ENCODE measurements at places on chromosomes 11 and 22.
A peak's percentile ranks its signal among the peaks of the same experiment; 100 is the strongest.

- no peak for DNase-seq
These were observed 51.8 kb downstream of the MICAL3 start for GRCh38 chr22:17972385-17973191.

DNA sequence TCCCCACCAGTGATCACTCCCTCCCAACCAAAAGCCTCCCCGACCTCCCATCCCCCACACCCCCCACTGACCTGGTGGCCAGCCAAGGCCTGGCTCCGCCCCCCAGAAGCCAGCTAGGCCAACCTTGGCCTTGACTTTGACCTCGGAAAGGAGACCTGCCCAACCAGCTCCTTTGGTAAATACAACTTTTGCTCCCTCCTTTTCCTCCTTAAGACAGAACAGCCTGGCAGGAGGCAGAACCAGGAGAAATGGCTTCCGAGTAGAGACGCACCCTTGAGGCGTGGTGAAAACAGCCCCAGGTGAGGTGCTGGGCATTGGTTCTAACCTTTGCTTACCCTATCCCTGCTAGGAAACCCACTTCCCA, 27.0 kb downstream of the PLEKHA7 start:
- no peak for DNase-seq

GRCh38 chr11:114036147-114036811, 23.2 kb upstream of the ZBTB16 start:
- peak; percentile 59 for DNase-seq

GRCh38 chr11:70434813-70435278, 36.5 kb downstream of the CTTN start:
- DNase-seq = no peak

DNA sequence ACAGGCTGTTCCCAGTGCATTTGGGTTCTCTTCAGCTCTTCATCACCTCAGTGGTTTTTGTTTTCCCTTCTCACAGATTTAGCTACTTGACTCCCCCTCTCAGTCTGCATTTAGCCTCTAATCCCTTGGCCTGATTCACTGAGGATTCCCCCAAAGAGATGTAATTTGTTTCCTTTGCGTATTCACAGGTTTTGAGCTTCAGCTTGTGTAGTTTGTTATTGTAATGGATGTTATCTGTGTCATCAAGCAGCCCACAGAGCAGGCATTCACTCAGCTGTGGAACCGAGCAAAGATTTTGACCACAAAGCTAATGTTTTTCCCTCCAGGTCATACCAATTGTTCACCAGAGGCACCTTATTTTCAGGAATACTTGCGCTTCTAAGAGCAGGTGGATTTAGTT, 6.4 kb upstream of the ME3 start:
- DNase-seq = no peak

- no peak for DNase-seq
These were observed 344.3 kb downstream of the AASDHPPT start for GRCh38 chr11:106421676-106422292.

- no peak for DNase-seq
These were observed 256.0 kb downstream of the ETS1 start for GRCh38 chr11:128331317-128331716.

DNA sequence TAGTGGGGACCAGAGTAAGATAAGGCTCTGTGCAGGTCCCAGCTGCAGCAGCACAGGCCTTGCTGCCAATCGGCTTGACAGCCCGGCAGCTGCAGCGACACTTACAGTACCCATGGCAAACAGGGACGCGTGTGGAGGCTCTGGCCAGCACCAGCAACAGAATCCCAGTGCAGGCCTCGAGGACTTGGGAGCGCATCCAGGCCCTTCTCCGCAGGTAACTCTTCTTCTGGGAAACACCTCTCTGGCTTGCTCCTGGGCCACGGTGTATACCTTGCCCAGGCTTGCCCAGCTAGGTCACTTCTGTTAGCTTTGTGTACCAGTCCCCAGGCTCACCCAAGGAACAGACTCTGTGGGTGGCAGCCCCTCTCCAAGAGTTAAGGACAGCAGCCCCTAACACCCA, 126.7 kb downstream of the CTTN start:
- no peak for DNase-seq

- DNase-seq = no peak
These were observed 18.5 kb downstream of the SLC35F2 start for GRCh38 chr11:107840129-107840484.

- DNase-seq = no peak
These were observed 11.8 kb downstream of the XBP1 start for GRCh38 chr22:28788601-28789000.

- DNase-seq = no peak
These were observed 16.0 kb downstream of the CSTPP1 start for GRCh38 chr11:46952553-46952952.

GRCh38 chr22:43992331-43992821, 31.7 kb upstream of the PARVB start:
- no peak for DNase-seq

DNA sequence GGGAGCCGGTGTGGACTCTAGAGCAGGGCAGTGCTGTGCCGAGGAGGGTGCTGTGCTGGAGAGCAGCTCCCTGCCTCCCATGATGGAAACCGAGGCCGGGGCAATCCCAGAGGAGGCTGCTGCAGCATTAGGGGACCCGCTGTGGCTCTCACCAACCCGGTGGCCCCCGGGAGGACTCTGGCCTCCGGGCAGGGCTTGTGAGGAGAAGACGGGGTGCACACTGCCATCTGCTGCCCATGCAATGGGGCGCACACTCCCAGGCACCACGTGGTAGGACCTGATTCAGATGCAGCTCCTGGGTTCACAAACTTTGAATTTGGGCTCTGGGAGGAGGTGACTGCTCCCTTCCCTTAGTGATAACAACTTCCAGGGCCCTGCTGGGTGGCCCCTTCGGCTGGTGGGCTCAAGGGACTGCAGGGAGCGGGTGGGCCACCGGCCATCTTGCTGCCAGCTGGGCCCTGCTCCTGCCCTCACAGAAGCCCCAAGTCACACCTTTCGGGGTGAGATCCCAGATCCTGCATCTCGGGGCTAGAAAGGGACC, 93.8 kb upstream of the FGF3 start:
- DNase-seq = peak; percentile 22

GRCh38 chr11:74532501-74533246, 39.1 kb upstream of the LIPT2 start:
- DNase-seq = no peak

GRCh38 chr11:23252426-23252825, 392.2 kb upstream of the CCDC179 start:
- no peak for DNase-seq

- DNase-seq = peak; percentile 11
These were observed 3.6 kb downstream of the MMP1 start for GRCh38 chr11:102794382-102794781.

DNA sequence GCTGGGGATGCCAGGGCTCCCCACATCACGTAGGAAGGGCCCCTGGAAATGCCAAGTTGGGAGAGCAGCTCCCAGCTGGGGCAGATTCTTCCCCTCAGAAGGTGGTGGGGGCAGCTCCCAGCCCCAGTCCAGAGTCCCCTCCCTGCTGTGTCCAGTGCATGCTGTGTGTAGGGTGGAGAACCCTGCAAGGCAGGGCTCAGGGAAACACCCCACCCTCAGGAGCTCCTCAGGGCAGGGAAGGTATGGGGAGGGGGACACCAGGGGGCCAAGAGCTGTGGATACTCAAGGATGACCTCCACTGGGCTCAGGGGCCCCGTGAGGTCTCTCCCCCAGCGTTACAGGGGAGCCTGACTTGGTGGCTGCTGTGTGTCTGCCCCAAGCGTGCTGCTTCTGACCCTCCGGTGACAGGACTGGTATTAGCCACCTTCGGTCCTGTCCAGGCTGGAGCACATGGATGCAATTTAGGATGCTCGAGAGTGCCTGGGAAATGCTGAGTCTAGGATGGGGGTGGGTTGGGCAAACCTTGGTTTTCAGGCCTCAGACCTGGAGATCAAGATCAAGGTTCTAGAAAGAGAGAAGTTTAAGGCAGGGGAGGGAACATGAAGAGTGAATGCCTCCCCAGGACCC, 16.1 kb upstream of the CABP7 start:
- DNase-seq = no peak

- no peak for DNase-seq
These were observed 13.4 kb downstream of the MUC6 start for GRCh38 chr11:1022908-1023810.

GRCh38 chr11:110000850-110001249, 92.3 kb upstream of the ZC3H12C start:
- no peak for DNase-seq

DNA sequence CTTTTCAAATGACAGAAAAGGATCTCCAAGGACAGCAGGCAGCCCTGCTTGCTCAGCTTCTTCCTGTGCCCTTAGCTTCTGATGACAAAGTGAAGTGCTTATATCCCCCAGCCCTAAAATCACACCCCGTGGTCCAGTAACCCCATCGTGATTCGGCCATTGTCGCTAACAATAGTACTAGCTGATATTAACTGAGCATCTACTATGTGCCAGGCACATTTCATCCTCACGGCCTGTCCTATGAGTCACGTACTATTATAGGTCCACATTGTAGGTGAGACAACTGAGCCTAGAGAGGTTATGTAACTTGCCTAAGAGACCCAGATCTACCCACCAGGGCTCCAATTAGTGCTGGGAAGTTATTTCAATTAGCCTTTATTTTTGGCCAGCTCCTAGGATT, 6.1 kb downstream of the SCN4B start:
- no peak for DNase-seq

GRCh38 chr11:134939905-134940304, 527.9 kb upstream of the B3GAT1 start:
- DNase-seq = no peak

DNA sequence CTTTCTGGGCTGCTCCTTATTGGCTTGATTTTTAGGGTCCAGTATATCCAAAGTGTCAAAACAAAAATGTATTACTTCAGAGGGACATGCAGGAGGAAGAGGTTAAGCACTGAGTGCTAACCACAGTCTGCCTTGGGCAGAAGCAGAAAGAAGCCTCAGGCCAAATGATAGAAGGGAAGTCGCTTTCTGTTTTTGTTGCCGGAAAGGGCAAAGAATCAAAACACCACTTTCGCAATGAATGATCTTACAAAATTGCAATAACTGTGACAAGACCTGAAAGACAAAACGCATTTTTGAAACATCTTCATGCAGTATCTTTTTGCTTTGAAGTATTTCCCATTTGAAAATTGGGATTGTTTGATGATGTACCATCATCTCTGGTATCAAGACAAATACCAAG, 70.1 kb upstream of the PICALM start:
- no peak for DNase-seq

DNA sequence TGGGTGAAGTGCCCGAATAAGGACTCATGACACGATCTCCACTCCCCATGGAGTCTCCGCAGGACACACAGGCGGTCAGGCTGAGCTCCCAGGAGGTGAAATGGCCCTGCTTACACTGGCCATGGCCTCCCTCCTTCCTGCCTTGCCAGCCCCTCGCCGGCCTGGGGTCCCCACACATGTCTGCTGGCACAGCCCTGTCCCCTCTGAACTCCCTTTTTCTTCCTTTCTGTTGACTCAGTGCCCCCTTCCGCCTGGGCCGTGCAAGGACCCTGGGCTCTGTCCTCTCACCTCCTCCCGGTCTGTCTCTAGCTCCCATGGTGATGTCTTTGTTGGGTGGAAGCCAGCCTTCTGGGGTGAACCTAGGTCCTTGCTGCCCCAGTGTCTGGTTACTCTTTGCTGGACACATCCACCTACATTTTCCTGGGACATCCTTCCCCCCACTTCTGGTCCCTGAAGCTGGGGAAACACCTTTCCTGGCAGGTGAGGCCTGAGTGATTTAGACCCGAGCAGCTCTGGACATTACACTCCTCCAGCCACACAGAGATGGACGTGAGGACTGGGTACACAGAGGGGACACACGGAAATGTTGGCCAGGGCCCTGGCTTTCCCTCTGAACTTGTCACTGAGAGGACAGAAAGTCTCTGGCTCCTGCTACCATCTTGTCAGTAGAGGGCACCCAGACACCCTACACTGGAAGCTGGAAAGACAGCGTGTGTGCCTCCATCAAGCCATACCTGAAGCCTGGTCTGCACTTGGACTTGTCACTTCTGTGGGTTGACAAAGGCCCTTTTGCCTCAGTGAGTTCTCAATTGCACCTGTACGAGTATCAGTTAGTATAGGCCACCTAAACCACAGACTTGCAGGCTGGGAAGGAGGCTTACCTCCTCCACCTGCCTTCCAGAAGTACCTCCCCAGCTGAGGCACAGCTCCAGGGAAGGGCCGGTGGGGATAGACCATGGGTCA, 864.3 kb downstream of the TBC1D22A start:
- DNase-seq = no peak

DNA sequence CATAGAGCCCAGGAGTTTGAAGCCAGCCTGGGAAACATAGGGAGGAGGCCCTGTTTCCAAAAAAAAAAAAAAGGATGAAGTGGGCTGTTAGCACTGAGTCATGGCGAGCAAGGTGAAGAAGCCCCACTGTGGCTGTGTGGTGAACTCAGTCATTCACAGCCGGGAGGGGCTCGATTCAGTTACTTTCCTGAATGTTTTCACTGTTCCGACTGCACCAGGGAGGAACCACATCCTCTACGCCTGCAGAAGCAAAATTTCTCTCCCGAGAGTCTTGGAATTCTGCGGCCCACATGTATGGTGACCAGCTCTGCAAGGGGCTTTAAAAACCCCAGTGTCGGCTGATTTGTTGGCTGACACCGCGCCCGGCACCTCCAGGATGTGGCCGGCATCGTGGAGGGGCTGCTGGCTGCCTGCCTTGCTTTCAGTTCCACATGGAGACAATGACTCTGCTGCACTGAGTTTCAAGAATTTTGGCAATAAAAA, 27.8 kb upstream of the GRAMD4 start:
- peak; percentile 43 for DNase-seq

DNA sequence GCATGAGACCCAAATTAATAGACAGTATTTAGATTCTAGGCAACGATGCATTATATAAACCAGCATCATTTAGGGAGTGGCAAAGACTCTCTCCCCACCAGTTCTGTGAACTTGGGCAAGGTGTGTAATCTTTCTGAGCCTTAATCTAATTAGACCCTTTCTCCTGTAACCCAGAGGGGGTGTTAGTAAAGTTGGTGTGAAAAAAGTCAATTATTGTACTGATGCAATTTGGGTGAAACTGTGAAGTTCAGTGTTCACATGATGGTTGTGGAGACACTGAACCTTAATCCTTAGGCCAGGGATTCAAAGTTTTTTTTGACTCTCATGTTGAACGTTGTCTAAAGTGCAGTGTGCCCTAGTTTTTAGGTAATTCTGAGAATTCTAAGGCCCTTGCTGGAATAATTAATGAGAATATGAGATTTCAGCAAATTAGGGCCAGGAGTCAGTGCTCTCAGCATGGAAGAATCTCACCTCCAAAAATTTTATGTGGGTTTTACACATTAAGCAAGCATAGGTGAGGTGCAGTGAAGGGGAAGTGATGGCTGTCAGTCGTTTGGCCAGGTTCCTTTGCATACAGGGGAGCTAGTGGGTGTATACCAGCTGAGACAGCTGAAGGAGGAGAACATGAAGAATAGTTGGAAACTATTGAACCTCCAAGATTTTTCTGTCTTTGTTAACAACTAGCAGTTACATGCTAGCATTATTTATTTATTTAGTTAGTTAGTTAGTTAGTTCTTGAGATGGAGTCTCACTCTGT, 94.2 kb downstream of the PTPRJ start:
- DNase-seq = no peak

DNA sequence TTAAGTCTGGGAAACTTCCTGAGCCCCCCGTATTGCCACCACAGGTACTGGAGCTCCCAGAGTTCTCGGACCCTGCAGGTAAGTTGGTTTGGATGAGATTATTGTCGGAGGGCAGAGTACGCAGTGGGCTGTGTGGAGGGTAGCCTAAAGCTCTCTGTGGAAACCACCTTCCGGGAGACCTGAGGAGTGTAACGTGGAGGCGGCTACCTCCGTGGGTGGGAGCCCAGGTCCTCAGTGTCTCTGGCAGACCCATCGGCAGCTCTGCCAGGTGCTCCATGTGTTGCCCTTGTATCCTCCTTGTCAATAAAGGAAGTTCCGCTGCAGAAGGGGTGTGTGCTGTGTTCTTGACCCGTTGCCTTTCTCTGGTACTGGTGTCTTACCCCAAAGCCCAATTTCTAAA, 61.4 kb downstream of the SYT13 start:
- DNase-seq = no peak
